ENCODE measurements at places on chromosomes 11 and 22.

DNA sequence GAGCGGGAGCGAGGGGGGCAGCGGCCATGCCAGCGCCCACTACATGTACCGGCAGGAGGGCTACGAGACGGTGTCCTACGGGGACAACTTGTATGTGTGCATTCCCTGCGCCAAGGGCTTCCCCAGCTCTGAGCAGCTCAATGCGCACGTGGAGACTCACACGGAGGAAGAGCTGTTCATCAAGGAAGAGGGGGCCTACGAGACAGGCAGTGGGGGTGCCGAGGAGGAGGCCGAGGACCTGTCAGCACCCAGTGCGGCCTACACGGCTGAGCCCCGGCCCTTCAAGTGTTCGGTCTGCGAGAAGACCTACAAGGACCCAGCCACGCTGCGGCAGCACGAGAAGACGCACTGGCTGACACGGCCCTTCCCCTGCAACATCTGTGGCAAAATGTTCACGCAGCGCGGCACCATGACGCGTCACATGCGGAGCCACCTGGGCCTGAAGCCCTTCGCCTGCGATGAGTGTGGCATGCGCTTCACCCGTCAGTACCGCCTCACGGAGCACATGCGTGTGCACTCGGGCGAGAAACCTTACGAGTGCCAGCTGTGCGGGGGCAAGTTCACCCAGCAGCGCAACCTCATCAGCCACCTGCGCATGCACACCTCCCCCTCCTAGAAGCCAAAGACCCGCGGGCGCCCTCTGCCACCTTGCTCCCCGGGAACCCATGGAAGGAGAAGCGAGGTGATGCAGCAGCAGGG lies 20.9 kb upstream of the TMEM191C start:
- DNase-seq, result no peak

- no peak for DNase-seq
These were observed 802 bp downstream of the TENM4 start for GRCh38 chr11:79439886-79440570.

DNA sequence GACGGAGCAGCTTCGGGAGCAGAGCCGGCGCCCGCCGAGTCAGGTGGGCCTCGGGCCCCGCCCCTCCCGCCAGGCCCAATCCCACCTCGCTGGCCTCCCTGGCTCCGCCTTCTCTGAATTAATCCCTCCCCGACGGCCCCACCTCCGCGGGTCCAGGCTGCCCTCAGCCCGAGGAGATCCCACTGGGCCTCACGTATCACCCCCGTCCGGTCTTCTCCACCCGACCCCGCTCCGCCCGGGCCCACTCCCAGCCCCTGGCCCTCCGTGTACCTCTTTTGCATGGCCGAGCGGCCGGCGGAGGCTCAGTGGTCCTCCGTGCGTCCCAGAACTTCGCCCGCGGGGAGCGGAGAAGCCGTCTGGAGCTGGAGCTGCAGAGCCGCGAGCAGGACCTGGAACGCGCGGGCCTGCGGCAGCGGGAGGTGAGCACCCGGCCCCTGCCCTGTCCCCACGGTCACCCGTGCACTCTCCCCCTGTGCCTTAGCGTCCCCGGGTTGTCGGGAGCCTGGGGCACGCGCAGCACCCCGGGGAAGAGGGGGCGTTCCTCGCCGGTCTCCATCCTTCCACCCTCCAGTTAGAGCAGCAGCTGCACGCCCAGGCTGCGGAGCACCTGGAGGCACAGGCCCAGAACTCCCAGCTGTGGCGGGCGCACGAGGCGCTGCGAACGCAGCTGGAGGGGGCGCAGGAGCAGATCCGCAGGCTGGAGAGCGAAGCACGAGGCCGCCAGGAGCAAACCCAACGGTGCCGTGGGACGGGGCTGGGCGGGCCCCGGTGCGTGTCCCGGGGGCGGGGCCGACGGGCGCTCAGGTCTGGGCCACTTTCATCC lies 2.2 kb upstream of the CD151 start:
- DNase-seq, result peak; percentile 48

DNA sequence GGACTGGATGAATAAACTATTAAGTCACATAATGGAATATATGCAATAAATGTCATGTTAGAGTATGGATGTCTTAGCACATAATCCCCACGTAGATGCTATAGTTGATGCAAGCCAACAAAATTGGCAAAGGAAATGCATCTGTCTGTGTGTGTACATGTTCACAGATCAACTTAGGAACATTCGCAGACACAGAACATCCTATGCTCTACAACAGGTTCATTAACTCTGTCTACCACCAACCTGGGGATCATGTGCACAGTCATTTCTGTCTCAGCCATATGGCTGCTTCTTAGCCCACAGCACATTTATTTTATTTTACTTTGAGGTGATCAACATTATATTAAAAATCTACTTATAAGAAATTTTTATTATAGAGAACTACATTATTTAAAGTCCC lies 4.9 kb downstream of the MSANTD4 start:
- DNase-seq, result no peak

DNA sequence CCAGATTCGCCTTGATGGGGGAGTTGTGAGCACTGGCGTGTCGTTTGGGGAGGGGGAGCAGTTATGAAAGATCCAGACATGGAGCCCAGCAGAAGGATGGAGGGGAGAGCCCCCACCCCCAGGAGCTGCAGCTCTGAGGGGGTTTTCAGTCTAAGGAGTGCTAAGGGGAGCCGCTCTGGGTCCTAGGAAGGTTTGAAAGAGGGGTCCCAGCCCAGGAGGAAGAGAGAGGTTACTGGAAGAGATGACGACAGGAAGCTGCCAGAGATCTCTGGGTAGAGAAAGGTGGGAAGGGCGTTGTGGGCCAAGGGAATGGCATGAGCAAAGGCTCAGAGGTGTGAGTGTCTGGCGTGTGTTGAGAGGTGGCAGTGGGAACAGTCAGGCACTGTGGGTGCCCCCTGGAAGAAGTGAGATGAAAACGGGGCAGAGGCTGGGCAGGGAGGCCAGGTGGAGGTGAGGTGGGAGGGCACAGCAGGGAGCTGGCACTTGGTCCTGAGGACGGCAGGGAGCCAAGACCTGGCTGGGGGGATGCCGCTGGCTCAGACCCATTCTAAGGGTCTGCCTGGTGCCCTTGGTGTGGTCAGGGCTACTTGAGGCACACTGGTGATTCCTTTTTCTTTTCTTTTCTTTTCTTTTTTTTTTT lies 1.8 kb downstream of the MGAT3 start:
- no peak for DNase-seq

GRCh38 chr11:65362966-65363365 lies 8.4 kb downstream of the TIGD3 start:
- DNase-seq, result no peak

DNA sequence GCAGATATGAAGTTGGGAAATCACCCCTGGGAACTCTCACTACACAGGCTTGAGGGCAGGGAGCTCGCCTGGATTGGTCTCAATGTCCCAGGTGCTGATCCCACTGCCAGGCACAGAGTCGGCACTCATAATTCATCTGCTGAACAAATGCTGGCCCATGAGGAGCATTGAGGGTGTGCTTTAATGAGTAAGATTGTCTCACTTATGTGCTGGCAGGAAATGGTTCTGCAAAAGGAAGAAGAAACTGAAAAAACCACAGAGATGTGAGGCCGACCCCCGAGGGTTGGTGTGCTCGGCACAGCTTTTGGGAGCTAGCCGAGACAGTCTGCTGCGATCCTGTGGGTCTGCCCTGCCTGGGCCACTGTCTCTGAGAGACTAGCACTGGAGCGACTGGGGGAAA lies 9.4 kb downstream of the PLAAT2 start:
- no peak for DNase-seq

DNA sequence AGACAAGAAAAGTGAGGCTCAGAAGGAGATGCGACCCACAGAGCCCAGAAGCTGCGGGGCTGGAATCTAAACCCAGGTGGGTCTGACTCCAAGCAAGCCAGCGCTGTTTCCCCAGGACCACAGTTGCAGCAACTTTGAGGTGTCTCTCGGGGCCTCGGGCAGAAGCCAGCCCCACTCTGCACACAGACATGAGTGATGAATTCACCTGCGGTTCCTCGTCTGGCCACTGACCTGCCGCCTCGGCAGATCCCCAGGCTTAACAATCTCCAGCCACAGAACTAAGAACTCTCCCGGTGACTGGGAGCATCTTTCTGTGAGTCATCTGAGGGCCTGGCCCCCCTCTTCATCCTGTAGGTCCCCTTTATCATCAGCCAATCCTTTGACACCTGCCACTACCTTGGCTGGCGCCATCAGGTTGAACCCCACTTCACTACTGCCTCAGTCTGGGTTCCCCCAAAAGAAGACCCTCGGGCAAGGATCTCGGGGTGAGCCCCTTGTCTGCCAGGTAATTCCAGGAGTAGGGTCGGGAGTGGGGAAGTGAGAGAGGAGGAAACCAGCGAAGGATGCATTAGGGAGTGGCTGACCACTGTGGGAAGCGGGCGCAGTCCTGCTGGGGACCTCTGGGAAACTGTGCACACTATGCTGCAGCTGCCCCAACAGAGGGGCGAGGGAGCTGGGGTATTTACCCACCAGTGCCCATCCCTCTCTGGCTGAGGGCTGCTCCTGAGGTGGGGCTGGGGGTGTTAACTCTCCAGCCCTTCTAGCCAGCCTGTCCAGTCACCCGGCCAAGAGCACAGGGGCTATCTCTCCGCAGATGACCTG lies 33.0 kb upstream of the MN1 start:
- DNase-seq, result no peak

DNA sequence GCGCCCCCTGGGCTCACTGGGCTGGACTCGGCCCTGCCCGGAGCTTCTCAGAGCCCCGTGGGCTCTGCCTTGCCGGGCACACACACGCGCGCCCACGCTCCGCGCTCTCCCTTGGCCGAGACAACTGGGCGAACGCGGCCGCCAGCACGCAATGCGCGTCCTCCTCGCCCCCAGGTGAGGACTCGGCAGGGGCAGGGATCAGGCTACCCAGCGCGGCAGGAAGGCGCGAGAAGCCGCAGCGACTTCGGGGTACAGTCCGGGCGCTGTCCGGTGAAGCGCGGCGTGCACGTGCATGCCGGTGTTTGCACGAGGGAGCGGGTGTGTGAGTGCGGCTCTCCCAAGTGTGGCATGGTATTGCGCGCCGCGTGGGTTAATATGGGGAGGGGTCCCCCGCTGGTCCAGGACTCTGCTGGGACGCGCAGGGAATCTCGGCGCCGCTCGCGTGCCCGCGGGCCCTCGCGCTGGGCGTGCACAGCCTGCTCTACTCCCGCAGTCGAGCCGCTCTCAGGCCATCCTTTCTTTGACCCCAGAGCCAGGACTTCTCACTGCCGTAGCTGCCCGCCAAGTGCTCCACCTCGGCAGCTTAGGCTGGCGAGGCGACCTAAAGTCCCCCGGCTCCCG lies 5.4 kb downstream of the WNT7B start:
- no peak for DNase-seq

DNA sequence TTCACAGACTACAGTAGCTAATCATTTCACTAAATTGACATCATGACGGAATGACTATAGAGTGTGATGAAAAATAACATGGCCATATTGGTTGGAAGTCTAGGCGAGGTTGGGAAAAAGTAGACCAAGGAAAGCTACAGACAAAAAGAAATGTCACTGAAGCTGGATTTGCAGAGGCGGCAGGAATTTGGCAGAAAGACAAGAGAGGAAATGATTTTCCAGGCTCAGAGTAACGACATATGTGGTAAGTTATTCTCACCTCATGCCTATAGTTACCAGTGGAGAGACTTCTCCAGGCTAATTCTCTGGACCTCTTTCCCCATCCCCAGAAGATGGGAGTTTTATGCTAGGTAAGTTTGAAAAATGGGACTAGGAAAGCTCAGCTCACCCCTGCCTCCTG lies 1005.8 kb upstream of the CCDC90B start:
- DNase-seq, result no peak

DNA sequence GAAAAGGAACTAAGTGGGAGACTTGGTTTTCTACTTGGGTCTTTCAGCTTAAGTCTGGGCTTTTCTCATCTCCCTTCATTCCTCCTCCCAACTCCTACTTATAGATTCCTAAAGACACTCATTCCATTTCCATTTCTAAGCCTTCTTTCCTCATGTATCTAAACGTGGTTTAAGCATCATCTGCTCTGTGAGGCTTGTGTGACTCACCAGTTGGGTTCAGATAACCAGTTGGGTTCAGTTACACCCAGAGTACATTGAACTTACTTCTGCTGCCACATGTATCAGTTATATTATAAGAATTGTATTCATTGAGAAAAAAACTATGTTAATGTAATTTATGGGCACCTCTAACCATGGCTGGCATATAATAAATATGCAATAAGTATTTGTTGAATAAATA lies 831.2 kb upstream of the CCDC90B start:
- DNase-seq, result no peak

GRCh38 chr22:47355776-47356510 lies 593.5 kb downstream of the TBC1D22A start:
- no peak for DNase-seq

GRCh38 chr22:38456841-38457699 lies 2.1 kb upstream of the KCNJ4 start:
- no peak for DNase-seq

DNA sequence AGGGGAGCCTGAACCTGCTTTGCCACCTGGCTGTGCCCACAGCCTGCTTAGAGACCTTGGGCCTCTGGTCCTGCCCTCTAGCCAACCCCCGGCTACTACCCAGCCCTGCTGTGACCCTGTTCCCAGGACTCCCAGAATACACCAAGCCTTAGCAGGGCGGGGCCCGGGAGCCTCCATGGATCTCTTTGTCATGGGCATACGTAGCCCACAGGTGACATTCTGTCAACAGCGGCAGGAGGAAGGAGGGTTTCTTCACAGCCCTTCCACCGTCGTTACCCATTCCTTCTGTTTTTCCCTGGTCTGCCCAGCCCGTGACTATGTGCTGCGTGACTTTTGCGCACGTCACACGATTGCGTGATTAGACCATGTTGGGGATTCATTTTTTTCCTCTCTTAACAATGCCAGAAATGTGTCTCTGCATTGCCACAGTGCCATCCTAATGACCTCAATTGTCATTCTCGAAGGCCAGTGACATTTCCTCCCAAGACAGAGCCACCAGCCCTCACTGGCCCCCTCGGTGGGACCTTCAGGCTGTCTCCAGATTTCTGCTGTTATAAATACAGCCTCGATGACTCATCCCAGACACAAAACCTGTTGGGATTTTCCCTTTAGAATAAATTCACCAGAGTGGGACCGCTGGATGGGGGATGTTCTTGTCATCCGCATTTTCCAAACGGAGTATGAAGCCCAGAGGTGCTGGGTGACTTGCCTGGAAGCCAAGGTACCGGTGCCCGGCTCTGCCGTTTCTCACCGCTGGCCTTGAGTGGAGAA lies 9.0 kb downstream of the SYT12 start:
- DNase-seq, result no peak

Data from stimulated activated CD4-positive, alpha-beta T cell treated with anti-CD3 and anti-CD28 coated beads, Interleukin-4, amount 100 ng/mL, for 48 hours (primary cell).